ENCODE measurements at places on chromosomes 6 and 20.
A peak's percentile ranks its signal among the peaks of the same experiment; 100 is the strongest.

DNA sequence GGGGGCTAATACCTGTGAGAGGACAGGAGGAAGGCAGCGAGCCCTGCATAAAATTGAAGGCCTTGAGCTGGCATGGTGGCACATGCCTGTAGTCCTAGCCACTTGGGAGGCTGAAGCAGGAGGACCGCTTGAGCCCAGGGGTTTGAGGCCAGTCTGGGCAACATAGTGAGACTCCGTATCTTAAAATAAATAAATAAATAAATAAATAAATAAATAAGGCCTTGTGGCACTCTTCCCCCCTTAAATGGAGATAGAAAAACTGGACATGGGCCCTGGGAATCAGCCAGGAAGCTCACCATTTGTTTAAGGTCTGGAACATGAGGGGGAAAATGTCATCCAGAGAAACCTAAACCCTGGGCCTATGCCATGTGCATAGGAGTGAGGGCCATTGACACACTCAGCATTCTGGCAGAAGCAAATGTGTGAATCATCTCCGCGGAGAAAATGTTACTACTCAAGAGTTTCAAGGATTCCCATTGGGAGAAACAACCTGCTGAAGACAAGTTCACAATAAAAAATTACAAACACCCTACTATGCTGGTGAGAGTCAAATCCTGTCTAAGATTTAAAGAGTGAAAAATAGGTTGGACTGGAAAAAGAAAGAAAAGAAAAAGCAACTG is 51.9 kb upstream of the UBR2 start:
- no peak for DNase-seq

GRCh38 chr20:62727584-62728027 is 19.0 kb downstream of the NTSR1 start:
- no peak for DNase-seq

DNA sequence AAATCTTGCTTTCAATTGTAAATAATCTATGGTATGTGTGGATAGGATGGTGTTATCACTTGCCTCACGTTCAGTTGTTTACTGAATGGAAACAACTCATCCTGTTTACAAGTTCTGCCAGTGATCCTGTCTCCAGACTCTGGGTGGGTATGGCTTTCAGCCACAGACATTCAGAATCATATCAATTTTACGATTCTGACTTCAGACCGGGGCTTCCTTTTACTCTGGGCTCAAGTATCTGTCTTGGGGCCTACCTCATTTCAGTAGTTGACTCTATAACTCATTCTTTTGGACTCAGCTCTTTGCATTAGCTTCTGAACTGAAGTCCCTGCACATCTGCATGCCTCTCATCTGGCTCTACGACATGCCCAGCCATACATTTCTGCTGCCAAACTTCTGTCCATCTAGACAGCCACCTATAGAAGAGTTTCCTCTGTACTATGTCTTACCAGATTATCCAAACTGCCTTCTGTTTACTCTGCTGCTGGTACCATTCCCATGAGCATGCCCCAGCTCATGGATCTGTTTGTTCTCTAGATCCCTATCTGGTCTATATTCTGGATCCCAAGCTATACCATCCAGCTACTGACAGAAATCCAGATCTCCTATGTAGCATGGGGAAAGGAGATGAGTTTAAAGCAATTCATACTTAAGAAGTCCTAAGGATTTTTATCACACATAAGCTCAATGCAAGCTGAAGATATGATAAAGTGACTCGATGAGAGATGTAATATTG is 34.3 kb downstream of the FYN start:
- no peak for DNase-seq

- no peak for DNase-seq
These were observed 410.0 kb upstream of the JAG1 start for GRCh38 chr20:11083841-11084240.

DNA sequence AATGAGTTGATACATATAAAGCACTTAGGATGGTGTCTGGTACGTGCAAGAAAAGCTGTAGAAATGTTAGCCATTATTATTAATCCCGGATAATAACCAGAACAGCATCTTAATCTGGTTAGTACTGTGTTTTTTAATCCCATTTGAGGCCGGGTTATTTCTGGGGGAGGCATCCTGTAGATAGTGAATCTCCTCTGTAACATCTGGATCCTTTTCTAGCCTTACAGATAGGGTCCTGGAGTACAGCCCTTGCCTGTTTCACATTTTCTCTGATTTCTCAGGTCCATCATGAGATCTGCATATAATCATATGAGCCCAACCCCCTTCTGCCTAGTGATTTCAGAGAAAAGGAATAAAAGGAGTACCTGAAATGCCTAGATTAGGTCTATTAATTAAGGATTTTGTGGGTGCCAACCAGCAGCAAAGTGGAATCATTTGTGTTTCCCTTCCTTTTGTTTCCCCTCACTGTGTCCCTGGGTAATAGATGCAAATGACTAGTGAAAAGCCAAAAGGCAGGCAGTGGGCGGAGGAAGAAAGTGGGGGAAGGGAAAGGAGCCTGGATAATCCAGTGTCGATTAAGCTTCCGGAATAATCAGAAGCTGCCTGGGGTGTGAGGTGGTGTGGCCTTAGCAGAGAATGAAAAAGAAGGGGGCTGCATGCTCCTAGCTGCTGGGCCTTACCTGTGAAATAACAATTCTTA is 88.9 kb downstream of the SOBP start:
- no peak for DNase-seq

- DNase-seq: no peak
These were observed 103.9 kb downstream of the ESR1 start for GRCh38 chr6:151911401-151911800.

GRCh38 chr6:51108563-51109234 is 290.0 kb downstream of the TFAP2B start:
- no peak for DNase-seq

DNA sequence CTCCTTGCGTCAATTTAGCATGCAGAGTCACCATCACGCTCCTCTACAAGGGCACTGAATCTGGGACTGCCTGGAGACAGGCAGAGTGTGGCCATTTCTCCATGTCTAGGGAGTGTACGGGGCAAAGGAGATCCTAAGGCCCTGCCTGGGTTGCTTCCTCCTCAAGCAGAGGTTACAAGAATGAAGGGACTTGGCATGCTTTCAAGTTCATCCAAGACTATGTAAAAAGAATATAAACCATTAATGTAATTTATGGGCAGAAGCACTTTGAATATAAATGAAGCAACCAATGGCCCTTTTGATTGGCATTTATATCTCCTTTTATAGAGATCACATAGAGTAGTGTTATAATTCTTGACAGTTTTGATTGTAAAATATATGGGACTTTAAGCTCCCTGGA is 137.5 kb downstream of the BTBD3 start:
- DNase-seq: no peak

DNA sequence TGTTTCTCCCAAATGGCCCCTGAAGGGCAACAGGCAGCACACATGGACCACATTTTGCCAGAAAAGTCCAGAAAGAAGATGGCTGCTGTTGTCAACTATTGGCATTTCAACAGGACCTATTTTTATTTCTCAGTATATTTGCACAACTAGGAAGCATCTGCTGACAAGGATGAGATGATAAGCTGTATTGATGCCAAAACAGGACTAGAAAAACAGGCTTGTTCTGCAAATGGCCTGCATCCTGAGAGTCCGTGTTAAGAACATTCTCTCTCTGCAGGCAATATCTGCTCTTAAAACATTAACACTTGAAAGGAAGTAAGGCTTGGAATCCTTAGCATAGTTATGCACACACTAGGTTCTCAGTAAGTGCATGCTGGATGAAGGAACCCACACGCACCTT is 283.7 kb downstream of the ESR1 start:
- DNase-seq: no peak

DNA sequence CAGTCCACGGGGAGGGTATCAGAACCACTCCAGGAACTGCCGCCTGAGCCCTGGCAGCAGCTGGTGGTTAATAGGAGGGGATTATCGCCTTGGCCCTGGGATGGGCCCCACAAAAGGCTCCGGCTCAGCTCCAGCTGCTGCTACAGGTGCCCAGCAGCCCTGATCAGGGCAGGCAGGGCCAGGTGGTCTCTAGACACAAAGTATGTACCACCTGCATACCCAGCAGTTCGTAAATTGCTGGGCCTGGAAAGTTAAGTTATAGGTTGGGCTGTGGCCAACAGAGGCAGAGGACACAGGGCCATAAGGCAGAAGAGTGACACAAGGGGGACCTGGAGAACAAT is 35.1 kb downstream of the RRBP1 start:
- peak; percentile 5 for DNase-seq

- no peak for DNase-seq
These were observed 11.3 kb upstream of the CCR6 start for GRCh38 chr6:167111597-167111996.

DNA sequence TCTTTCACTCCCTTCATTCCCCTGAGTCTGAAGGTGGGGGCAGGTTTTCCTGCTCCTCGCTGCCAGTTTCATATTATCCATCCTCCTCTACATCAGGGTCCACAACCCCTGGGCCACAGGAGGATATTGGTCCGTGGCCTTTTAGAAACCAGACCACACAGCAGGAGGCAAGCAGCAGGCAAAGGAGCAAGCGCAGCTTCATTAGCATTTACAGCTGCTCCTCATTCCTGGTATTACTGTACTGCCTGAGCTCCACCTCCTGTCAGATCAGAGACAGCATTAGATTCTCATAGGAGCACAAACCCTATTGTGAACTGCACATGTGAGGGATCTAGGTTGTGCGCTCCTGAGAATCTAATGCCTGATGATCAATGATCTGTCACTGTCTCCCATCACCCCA is 380.3 kb downstream of the ARHGAP18 start:
- DNase-seq: no peak

DNA sequence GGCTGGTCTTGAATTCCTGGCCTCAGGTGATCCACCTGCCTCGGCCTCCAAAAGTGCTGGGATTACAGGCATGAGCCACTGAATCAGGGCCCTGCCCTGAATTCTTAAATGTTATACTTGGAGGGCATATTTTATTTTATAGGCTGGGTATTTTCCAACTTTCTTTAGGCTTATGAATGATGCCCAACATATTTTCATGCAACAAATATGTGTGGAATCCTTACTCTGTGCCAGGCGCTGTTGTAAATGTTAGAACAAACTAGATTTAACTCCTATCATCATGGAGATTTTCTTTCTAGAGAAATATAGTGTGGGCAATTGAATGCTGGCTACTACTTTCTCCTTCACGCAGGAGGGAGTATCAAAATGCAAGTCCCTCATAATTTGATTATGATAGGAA is 71.2 kb downstream of the SAMD5 start:
- no peak for DNase-seq

DNA sequence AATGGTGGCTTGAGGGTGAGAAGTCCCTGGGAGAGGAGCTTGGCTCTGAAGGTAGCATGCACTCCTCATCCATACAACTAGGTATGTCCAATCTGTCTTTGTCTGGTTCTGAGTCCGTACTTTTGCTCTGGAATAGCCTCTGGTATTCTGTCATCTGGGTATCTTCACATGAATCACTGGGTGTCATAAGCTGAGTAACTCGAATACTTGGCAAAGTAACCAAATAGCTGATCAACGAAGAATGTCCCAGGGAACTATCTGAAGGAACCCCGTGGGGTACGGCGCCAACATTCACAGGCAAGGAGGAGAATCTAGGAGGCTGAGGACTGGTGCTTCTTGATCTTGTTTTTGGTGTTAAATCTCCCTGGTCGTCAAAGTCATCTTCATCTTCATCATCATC is 184.8 kb downstream of the HIVEP2 start:
- no peak for DNase-seq

DNA sequence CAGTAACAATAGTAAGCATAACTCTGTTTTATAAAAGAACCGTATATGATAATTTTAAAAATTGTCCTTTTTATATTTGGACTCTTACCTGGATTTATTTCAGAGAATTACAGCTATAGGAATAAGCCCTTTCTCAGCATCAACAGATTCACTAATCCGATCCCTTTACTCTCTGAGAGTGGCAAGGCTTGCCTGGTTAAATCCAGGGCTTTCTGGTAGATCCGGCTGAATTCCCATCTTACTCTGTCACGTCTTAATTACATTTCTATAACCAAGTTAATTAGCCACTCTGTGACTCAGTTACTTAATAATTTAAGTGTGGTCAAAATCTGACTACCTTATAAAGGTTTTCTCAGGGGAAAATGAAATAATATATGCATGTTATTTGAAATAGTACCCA is 294.7 kb downstream of the FRK start:
- DNase-seq: no peak

- no peak for DNase-seq
These were observed 195.2 kb downstream of the LY86 start for GRCh38 chr6:6783721-6784120.

- DNase-seq: no peak
These were observed 26.4 kb upstream of the MCM3 start for GRCh38 chr6:52310932-52311331.

DNA sequence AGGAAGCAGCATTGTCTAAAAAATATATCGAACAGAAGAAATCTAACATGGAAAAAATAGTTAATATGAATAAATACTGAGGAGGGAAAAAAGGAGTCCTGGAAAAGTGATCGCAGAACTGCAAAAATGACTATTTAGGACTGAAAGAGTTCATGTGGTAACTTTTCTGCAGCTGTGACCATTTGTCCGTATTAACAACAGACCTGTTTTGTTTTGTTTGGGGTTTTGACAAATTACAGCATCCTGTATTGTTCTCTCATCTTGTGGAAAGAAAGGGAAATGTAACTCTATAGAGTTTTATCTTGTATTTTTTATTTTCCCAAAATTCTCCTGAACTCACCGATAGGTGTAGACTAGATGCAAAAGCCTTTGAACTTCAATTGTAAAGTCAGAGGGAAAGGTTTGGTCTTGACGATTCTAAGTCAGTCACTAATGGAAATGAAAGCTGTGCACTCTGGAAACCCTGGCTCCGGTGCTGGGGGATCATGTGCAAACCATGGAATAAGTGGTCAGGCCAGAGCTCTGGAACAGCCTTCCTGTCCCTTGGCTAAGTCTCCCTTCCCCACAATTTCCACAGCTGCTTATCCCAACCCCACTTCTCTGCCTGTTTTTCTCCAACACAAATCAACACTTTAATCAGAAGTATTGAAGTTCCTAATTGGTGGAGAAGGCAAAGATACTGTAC is 51.2 kb upstream of the MARCKS start:
- no peak for DNase-seq

- peak; percentile 15 for DNase-seq
These were observed 50.7 kb downstream of the DSTN start for GRCh38 chr20:17620371-17621228.

GRCh38 chr6:43517505-43518357 is 842 bp downstream of the POLR1C start:
- DNase-seq: no peak

DNA sequence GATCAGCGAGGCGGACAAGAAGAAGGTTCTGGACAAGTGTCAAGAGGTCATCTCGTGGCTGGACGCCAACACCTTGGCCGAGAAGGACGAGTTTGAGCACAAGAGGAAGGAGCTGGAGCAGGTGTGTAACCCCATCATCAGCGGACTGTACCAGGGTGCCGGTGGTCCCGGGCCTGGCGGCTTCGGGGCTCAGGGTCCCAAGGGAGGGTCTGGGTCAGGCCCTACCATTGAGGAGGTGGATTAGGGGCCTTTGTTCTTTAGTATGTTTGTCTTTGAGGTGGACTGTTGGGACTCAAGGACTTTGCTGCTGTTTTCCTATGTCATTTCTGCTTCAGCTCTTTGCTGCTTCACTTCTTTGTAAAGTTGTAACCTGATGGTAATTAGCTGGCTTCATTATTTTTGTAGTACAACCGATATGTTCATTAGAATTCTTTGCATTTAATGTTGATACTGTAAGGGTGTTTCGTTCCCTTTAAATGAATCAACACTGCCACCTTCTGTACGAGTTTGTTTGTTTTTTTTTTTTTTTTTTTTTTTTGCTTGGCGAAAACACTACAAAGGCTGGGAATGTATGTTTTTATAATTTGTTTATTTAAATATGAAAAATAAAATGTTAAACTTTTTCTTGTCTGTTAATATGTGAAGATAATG is 2.2 kb downstream of the HSPA1B start:
- no peak for DNase-seq
